ENCODE measurements at places on chromosomes 6 and 20. TPM values are rescaled to one million over a fixed set of nuclear protein-coding genes. Genes with fewer than 3 reads are reported as not detected.

The ECI2 gene
- 33.7 TPM for total RNA-seq

The HLA-DQB2 gene
- not detected for total RNA-seq

The SLC35D3 gene
- total RNA-seq, result not detected

The GRIK2 gene
- 8.2 TPM for total RNA-seq

The SLC17A4 gene
- not detected for total RNA-seq

The DDX43 gene
- not detected for total RNA-seq

The NCOA3 gene
- 56.0 TPM for total RNA-seq

The ALDH5A1 gene
- 7.2 TPM for total RNA-seq

The TFAP2A gene
- total RNA-seq, result 26.6 TPM

The HLA-DQA1 gene
- total RNA-seq, result not detected

Data from chondrocyte (in vitro differentiated cells).